AG09319 (cell line): ENCODE measurements at places on chromosomes 7 and 10.

DNA sequence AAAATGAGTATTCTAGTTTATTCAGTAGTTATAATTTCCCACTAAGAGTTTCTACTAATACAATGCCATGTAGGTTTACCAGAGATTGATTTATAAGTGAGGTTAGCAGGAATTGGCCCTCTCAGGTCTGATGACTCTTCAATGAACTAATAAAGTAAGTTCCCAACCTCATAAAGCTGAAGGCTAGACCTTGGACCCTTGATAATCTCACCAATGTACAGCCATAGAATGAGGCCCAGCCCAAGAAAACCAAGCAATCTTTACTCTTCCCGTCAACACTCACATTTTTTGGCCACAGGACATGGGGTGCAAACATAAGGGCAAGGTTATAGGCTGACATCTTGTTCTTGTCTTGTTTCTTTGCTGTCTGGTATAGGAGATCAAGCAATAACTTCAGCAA lies 33.3 kb downstream of the ARHGAP19 start:
- no peak for DNase-seq

DNA sequence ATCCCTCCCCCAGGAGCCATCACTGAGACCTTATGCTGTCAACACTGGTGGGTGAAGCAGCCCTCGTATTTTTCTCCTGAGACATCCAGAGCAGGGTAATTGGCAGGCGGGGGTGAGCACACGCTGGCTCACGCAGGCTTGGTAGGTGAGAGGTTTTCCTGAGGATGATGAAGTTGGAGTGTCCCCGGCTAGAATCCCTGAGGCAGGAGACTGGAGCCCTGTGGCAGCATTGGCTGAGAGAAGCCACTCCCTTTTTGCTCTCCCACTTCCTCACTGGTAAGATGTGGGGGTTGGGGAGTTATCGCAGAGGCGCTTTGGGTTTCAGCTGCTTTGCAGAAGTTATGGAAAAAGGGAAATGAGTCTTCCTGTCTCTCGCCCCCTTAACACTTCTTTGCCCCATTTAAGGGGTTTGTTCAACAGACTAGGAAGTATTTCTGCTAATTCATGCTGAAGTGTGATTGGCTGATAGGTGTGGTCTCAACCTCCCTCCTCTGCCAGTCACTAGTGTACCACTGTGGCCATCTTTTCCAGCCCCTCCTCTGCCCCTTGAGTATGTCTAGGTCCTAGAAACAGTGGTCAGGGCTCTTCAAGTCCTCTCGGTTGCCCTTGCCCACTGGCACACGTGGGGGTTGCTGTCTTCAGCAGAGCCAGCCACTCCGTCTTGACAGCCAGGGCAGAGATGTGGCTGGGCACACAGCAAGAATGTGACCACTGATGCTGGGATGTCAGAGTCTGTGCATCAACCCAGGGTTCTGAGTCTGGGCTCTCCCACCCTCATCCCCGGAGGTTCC lies 5.7 kb downstream of the ARPC1B start:
- no peak for DNase-seq

DNA sequence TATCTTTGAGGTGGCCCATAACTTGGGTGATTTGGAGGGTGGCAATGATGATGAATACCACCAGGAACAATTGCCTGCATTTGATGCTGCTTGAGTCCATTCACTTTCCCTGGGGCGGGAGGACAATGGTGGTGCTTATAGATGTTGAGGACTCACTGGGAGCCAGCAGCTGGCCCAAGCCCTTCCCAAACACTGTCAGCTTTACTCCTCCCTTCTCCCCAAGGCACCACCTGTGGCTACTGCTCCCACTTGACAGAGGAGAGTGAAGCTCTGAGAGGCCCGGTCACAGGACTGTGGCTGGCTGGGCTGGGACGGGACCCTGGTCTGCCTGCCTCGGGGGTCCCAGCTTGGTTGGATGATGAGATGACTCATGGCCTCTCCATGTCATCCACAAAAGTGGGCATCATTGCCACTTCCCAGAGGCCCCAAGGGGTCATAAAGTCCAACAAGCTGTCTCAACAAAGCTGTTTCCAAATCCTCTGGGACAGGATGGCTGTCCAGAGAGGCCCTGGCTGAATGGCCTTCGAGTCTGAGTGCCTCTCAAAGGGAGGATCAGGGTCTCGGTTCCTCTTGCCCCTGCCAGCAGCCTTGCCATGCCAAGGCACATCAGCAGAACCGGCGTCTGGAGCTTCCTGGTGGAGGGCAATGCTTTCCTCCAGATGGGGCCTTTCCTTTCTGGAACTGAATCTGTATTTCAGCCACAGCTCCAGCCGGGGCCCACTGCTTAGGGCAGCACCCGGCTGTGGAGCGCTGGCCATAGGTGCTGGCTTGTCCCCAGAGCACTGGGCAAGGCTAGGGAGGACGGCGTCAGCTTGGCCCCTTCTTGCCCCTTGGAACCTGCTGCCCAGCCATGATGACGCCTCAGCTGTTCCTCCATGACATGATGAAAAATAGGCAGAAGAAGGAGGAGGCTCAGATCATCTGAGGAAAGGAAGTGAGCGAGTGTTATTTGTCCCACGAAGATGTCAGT lies 47.0 kb upstream of the PLEKHA1 start:
- no peak for DNase-seq

DNA sequence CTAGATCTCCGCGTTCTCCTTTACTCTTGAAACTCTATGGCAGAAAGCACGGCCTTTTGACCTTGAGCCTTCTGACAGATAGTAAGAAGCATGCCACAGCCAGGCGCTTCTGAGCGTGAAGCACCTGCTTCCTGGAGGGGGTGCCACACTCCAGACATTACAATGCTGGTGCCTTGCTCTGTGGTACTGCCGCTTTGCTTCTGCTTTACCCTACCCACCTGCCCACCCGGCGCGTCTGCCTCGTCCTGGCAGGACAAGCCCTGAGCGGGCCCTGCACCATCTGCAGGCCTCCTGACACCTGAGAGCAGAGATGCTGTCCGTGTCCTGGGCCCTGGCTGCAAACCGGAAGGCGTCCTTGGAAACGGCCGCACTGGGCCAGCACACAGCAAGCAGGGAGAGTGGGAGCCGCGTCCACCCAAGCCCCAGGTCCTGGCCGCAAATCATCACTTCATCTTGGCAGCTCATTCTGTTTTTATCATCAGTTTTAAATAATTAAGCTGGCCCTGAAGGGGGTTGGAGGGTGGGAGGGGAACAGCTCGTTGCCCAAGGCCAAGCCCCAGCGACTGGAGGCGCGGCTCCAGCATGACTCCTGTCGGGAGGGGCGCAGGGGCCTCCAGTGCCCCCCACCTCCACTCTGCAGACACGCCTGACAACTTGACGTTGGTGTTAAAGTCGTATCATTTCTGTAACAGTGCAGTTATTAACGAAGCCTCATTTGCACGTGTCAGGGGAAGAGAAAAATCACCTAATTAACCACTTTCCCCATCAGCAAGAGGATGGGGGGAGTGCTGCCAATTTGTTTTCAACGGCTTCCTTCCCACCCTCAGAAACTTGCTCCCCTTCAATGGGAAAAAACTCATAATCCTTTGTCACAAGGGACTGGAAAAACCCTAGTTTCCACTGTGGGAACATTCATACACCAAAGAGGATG lies 132.2 kb downstream of the MAD1L1 start:
- DNase-seq = no peak

DNA sequence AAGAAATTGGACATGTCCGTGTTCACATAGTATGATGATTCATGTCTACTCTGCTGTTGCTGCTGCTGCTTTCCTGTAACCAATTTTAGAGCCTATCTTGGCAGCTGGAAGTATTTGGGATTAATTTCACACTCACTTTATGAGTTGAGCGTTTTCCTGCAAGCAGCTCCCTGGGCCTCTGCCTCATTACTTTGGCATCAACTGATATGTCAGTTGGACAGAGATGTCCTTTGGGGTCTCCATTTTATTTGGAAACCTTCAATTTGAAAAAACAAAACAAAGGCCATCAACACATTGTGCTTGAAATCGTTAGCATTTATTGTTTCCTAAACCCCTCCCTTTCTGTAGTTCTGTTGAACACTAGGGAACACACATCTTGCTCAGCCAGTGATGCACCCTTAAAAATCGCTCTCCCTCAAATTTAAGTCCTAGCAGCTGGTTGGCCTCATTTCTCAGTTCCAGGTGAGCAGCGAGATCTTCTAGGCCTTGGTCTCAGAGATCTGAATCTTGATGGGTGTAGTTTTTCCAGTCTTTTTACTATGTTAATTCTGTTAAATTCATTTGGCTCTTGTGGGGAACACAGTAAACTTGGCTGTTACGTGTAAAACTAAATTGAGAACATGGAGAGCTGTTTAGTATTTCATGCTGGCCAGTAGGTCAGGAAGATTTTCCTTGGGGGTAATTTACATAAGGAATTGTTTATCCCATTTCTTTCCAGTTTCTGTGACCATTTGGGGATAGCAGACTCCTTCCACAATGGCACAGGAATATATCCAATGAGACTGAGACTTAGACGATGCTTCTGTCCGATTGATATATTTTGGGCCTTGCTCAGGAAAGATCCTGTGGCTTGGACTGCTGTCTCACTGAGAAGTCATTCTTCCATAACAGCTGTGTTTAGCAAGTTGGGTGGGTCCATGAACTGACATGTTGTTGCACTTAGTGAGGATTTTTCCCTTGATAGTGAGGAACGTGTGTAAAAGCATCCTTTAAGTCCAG lies 371.6 kb downstream of the BBS9 start:
- no peak for DNase-seq

DNA sequence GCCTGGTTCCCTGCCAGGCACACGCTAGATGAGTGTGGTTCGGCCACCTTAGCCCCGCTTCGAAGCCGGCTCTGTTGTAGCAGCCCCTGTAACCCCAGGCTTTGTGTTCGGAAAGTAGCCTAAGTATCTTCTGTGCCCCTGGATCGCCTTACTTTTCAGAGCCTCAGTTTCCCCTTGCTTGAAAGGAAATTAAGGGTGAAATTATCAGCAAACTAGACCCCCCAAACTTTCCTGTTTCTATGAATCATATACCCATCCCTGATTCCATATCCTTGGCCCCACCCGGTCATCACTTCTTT lies 312 bp downstream of the PDCD11 start:
- no peak for DNase-seq

GRCh38 chr10:3397231-3397630 lies 224.6 kb upstream of the PITRM1 start:
- no peak for DNase-seq

GRCh38 chr7:80107278-80107677 lies 27.4 kb upstream of the GNAI1 start:
- DNase-seq = no peak

GRCh38 chr7:134639061-134639460 lies 7.6 kb upstream of the BPGM start:
- DNase-seq = no peak

- no peak for DNase-seq
Observed at GRCh38 chr10:95389176-95389575, 98.4 kb upstream of the PDLIM1 start.

DNA sequence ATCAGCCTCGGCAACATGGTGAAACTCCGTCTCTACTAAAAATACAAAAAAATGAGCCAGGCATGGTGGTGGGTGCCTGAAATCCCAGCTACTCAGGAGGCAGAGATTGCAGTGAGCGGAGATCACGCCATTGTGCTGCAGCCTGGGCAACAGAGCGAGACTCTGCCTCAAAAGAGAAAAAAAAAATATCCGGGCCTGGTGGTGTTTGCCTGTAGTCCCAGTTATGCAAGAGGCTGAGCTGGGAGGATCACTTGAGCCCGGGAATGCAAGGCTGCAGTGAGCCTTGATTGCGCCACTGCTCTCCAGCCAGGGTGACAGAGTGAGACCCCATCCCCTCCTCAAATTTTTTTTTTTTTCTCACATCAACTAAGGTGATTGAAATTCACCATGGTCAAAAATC lies 42.8 kb downstream of the CDC123 start:
- DNase-seq = no peak

DNA sequence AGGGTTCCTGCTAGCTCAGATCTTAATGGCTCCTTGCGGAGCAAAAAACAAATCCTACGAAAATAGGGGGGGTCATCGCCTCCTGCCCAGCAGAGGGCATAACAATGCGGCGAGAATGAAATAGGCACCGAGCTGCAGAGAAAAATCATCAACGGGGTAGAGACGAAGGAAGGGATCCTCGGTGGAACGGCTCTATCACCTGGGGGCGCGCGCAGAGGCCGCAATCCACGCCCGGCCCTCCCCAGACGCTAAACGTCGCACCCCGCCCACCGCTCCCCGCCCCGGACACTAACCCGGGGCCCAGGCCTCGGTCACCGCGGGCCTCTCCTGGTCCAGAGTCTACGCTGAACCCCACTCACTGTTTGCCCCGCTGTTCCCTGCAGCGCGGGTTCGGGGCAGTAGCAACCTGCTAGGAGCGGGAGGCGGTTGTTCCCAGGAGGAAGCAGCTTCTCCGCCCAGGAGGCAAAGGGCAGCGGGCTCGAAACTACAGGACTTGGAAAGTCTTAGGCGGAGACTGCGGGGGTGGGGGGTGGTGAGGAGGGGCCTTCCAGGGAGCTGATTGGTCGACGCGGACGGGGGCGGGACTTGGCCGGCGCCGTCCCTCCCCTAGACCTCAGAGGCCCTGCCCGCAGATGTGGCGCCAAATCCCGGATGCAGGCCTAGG lies at the start of gene TCAF1:
Gene TCAF1, minus strand, starts transcription at position 509 of the 664 bp plus-strand sequence. CDS start 25,568 bp downstream, outside the sequence.
- DNase-seq = peak; percentile 86

- DNase-seq = no peak
Observed at GRCh38 chr7:100880645-100881044, 5.7 kb downstream of the SRRT start.

DNA sequence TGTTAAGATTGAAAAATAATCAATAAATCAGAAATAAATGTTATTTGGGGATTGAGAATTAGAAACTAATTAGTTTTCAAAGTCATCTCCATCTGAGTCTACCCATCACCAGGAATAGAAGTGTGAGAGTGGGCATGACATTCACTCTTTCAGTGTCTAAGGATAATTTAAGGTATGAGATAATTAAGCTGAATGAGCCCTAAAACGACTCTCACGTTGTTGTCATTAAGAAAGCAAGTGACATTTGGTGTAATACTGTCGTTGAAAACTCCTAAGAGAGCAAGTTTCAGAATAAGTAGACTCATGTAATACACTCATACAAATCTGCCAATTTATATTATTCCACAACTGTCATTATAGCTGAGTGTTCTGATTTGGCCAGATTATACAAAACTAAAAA lies 7.1 kb downstream of the AGMO start:
- no peak for DNase-seq

GRCh38 chr10:79018521-79019011 lies 50.2 kb upstream of the ZMIZ1 start:
- DNase-seq = no peak

GRCh38 chr7:98816241-98816640 lies 53.6 kb downstream of the TMEM130 start:
- no peak for DNase-seq

GRCh38 chr7:96045181-96045580 lies 272.8 kb downstream of the DYNC1I1 start:
- no peak for DNase-seq
